ENCODE measurements at places on chromosomes 2 and 18. TPM values are rescaled to one million over a fixed set of nuclear protein-coding genes. Genes with fewer than 3 reads are reported as not detected.

Gene C2orf76
- 9.3 TPM for polyA plus RNA-seq

Gene CD226
- polyA plus RNA-seq = 0.06 TPM

Gene TMEM163
- 0.17 TPM for polyA plus RNA-seq

Gene FAM124B
- polyA plus RNA-seq = 1.1 TPM

Gene CYBRD1
- 12.3 TPM for polyA plus RNA-seq

Gene MAL
- polyA plus RNA-seq = 1.5 TPM

Gene TGFBRAP1
- polyA plus RNA-seq = 18.2 TPM

Gene NRP2
- polyA plus RNA-seq = 0.77 TPM

Gene SH2D6
- polyA plus RNA-seq = 0.77 TPM

Gene HRH4
- polyA plus RNA-seq = not detected

Gene TANC1
- polyA plus RNA-seq = 1.9 TPM

Gene THSD7B
- polyA plus RNA-seq = 0.03 TPM

Gene CTIF
- polyA plus RNA-seq = 26.9 TPM

Gene ANTXR1
- 24.3 TPM for polyA plus RNA-seq

Gene LINC00305
- not detected for polyA plus RNA-seq

Gene LTBP1
- polyA plus RNA-seq = 7.4 TPM

Gene PAPOLG
- 3.2 TPM for polyA plus RNA-seq

Gene MSH6
- 7.7 TPM for polyA plus RNA-seq

Gene REG3A
- not detected for polyA plus RNA-seq

Gene ARHGAP15
- 0.49 TPM for polyA plus RNA-seq

Gene MSTN
- polyA plus RNA-seq = 0.55 TPM

Gene OR6B2
- not detected for polyA plus RNA-seq

Gene AQP12B
- polyA plus RNA-seq = not detected

Gene POU3F3
- polyA plus RNA-seq = not detected

Gene TEX44
- not detected for polyA plus RNA-seq

Gene TUBA3E
- 0.01 TPM for polyA plus RNA-seq

Gene LAMA3
- 2.7 TPM for polyA plus RNA-seq

Gene SDC1
- 0.07 TPM for polyA plus RNA-seq

Gene KCNG3
- polyA plus RNA-seq = not detected

Gene MOB4
- polyA plus RNA-seq = 57.6 TPM

Gene GPBAR1
- 0.56 TPM for polyA plus RNA-seq

Gene B4GALT6
- polyA plus RNA-seq = 4.0 TPM

Gene FAM237A
- not detected for polyA plus RNA-seq

Gene SPDYA
- not detected for polyA plus RNA-seq

Gene CYRIA
- polyA plus RNA-seq = 4.9 TPM

Gene CHRNA1
- 54.0 TPM for polyA plus RNA-seq

Gene MERTK
- 1.4 TPM for polyA plus RNA-seq

Gene KCTD18
- 7.9 TPM for polyA plus RNA-seq

Gene SRD5A2
- 0.08 TPM for polyA plus RNA-seq

Gene NCKAP5
- 0.03 TPM for polyA plus RNA-seq

Gene NOP58
- polyA plus RNA-seq = 61.5 TPM

Gene ATG4B
- polyA plus RNA-seq = 40.8 TPM

Gene GREB1L
- 0.59 TPM for polyA plus RNA-seq

Gene IL1B
- 0.38 TPM for polyA plus RNA-seq

Gene CENPA
- not detected for polyA plus RNA-seq

Gene SPTBN1
- polyA plus RNA-seq = 22.9 TPM

Gene DYSF
- polyA plus RNA-seq = 55.8 TPM

Gene STPG4
- not detected for polyA plus RNA-seq

Gene CFAP210
- not detected for polyA plus RNA-seq

Gene DLX2
- not detected for polyA plus RNA-seq

All from psoas muscle (tissue), 8 donors.